ENCODE measurements at places on chromosomes 3 and 15.

GRCh38 chr3:123475786-123476185, 26.9 kb upstream of the ADCY5 start:
- DNase-seq, result no peak

- DNase-seq, result no peak
Observed at GRCh38 chr3:5221701-5222100, 34.2 kb downstream of the EDEM1 start.

GRCh38 chr3:45317710-45318109, 70.7 kb upstream of the LARS2 start:
- no peak for DNase-seq

DNA sequence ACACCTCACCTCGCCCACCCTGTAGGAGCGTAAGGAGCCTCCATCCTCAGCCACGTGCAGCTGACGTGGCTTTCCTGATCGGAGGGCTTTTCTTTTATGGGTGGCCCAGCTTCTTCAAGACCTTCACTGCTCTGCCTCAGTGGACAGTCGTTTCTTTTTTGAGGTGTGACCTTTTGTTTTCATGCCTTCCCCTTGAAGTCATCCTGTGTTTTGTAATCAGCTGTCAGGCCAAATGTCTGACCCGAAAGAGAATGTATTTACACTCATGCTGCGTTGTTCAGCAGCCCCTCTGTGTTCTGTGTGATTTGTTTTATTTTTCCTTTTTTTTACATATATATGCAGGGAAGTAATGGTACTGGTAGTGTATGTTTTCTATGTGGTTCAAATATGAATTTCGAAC, 41.8 kb downstream of the CCK start:
- no peak for DNase-seq
